ENCODE measurements at places on chromosomes 2 and 18.

DNA sequence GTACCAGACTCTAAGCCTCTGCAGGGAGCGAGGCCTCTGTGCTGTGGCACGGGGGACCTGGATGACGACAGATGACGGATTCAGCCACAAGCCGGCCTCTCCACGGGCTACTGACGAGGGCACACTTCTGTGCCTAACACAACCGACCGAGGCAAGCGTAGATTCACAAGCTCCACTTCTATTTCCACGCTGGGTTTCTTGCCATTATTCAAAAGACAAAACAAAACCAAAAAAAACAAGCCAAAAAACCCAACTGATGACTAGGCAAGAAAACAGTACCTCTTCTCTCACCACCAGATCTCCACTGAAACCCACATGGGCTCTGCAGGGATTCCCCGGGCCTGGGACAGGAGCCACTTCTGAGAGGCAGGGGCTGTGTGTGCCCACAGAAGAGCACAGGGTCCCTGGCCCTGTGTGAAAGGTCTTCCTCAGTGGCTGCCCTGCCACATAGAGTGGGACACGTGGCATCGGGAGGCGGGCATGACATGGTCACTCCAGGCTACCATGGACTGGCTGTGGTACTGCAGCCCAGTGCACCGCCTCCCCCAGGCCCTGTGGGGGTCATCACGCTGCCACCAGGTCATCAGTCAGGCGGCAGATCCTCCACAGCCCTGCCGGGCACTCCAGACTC lies 254.7 kb downstream of the HDAC4 start:
- DNase-seq = no peak

GRCh38 chr18:74930616-74931015 lies 278.3 kb downstream of the PTGR3 start:
- DNase-seq = no peak

GRCh38 chr2:137525132-137525531 lies 439.1 kb upstream of the HNMT start:
- DNase-seq = no peak

GRCh38 chr2:163752267-163752666 lies 16.5 kb upstream of the FIGN start:
- no peak for DNase-seq

GRCh38 chr2:5330961-5331360 lies 361.2 kb upstream of the SOX11 start:
- no peak for DNase-seq

- DNase-seq = no peak
Observed at GRCh38 chr2:159840616-159841015, 42.6 kb upstream of the CD302 start.

DNA sequence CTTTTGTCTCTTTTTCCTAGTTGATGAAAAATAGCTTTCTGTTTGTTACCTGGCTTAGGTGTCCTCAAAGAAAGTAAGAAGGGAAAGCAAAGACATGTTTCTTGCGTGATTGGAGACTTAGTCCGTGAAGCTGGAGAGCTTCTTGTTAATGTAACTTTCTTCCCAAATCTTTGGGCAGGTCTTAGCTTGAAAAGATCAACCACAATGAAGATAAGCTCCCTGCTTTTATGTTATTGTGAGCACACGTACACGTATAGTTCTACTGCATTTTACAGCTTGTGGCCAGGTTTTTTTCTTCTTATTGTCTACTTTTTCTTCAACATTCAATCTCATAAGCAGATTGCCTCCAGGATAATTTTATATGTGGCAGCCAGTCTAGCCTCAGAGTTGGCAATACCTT lies 99.8 kb downstream of the DIS3L2 start:
- DNase-seq = no peak

- no peak for DNase-seq
Observed at GRCh38 chr2:159922563-159922962, 124.6 kb upstream of the CD302 start.

- no peak for DNase-seq
Observed at GRCh38 chr18:62554061-62554815, 31.4 kb downstream of the ZCCHC2 start.

- no peak for DNase-seq
Observed at GRCh38 chr2:68386365-68386764, 21.3 kb downstream of the PLEK start.

- no peak for DNase-seq
Observed at GRCh38 chr2:174546519-174547506, 50.8 kb downstream of the WIPF1 start.

DNA sequence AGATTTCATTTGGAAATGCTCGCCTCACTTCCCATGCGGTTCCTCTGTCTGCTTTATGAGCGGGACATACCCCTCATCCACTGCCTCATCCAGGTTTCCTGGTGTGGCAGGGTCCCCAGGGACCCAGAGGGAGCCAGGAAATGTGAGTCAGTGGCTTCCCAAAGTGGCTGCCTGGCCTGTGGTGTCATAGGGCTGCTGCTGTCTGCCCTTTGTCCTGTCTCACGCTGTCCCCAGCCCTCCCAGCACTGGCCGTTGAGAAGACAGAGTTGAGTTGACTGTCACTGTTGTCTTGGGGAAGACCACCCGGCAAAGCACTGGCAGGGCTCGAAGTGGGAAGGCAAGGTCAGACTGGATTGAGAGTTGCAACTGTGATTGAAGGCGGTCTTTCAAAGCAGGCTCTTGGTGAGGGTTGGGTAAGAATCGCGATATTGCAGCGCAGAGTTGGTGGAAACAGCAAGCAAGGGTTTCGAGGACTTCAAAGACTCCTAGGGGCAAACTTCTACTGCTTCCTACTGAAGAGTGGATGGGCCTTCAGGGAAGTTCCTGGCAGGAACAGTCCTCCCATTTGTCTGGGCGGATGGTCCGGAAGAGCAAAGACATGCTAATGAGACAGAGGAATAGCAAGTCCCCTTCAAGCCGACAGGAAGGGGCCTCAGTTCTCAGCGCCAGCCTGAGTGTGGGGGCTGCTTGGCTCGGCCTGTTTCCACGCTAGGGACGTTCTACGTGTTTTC lies 33.9 kb downstream of the RAB31 start:
- no peak for DNase-seq

DNA sequence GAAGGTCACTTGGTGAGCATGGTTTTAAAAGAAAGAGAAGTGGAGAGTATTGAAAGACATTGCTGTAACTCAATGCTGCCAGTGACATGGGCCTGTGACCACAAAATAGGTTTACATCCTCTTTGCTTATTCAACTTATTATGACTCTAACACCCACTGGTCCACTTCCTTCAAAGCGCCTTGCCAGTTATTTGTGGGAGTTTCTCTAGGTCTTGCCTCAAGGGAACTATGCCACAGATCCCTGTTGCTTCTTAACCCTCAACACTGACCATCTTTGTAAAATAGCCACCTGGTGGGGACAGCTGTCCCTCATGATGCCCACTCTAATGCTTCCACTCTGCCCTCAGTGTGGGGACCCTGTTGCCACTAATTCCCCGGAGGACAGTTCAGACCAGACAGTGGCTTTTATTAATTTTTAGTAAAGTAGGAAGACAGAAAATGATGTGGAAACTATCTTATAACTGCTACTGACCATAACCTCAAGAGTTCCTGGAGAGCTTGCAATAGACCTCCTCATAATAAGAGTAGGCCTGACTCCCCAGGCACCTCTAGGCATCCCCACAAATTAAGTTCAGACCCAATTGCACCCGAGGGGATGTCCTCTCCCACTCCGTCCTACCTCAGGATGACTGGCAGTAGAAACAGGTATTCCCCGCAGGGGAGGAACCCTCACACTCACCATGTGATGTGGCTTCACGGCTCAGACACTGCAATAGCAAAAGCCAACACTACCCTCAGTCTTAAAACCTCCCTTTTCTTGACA lies 31.3 kb upstream of the SLC25A52 start:
- no peak for DNase-seq

- DNase-seq = no peak
Observed at GRCh38 chr2:709138-709765, 32.0 kb upstream of the TMEM18 start.

GRCh38 chr2:25328152-25329085 lies 13.3 kb downstream of the DNMT3A start:
- no peak for DNase-seq

DNA sequence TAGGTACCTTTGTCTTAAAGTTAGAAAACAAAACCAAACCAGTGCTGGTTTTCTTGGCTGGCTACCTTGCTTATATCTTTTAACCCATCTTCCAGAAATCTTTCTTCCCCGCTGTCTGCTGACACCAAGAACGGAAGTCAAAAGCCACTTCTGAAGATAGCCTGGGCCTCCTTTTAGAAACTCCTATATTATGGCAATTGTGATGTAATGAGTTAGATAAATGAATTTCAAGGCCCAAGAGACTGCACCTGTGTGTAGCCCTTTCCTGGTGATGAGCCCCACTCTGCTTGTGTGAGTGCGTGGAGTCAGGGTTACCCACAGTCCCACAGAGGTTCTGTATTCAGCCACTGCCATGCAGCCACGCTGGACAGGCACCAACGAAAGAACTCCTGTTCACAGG lies 60.7 kb downstream of the ARMC9 start:
- no peak for DNase-seq

GRCh38 chr2:149572102-149572953 lies 15.2 kb downstream of the MMADHC start:
- DNase-seq = no peak

GRCh38 chr2:18600255-18600613 lies 10.9 kb upstream of the NT5C1B start:
- DNase-seq = no peak

- DNase-seq = no peak
Observed at GRCh38 chr2:114864901-114865300, 422.5 kb downstream of the DPP10 start.

GRCh38 chr2:226983895-226984749 lies 148.3 kb downstream of the RHBDD1 start:
- no peak for DNase-seq

- no peak for DNase-seq
Observed at GRCh38 chr2:127072970-127073369, 34.0 kb downstream of the BIN1 start.

- DNase-seq = no peak
Observed at GRCh38 chr2:199975273-199975895, 20.0 kb downstream of the MAIP1 start.

DNA sequence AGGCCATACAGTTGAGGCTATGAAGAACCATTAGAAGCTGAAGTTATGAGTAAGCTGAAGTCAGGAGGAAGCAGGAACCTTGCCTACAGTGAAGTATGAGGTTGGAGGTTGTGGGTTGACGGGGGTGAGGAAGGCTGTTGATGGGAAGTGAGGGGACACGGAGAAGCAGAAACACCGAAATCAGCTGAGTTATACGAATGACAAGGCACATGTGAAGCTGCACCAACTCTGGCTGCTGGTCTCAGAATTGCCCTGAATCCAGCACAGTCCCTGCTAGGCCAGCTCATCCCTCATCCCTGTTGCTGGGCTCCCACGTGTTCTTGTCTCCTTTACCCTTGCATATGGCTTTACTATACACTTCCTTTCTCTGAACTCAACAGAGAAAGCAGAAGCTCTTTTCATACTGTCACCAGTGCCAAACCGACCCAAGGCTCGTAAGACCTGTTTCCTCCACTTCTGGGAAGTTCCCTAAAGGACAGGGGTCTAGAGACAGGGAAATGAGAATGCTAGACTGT lies 9.2 kb upstream of the TMEM247 start:
- no peak for DNase-seq

DNA sequence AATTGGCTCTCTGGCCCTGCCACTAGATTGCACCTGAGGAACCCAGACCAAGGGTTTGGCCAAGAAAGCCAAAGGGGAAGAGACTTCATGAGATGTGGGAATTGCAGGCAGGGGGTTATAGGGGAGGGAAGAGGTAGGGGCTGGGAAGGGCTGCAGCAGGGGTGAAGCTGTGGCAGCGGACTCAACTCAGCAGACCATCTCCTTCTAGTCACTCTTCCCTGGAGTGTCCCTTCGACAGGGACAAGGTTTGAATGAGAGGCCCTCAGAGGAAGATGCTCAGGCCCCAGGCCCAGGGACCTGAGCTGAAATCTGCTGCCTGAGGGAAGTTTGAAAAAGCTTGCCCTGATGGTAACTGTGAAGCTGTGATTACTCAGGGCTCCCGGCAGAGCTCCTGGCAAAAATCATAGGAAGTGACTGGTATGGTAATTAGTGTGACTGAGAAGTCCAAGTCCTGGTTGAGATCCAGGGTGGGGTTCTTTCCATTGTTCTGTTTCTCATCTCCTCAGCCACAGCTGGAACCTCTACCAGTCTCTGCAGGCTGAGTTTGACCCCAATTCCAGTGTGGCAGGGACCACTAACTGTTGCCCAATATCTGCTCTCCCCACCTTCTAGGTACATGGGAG lies 300.9 kb downstream of the CYP26B1 start:
- DNase-seq = no peak

DNA sequence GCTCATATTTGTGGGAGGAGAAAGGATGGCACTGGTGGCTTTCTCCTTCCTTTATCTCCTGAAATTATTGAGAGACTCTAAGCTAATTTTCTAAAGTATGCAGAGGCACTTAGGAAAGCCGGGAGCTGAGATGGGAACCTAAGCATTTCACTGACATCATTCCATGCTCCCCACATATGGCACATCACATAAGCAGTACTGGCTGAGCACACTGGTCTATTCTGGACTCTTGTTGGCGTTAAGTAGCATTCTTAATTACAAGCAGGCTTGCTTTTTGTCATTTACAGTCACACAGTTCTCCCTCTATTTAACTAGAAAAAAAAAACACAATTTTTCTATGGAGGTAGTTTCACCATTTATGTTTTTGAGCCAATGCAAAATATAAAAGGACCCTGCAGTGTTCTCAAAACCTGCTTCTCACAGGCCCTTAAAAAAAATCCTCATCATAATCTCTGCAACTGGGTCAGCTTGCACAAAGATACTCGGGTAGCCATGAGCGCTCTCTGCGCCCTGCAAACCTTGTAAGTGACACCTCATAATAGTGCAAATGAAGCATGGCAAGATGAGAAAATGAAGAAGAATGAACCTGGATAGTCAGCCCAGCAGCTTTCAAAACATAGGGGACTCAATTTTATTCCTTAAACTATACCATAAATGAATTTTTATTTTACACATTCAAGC lies 688.6 kb downstream of the NRXN1 start:
- DNase-seq = no peak

GRCh38 chr2:112157472-112157871 lies 19.3 kb downstream of the FBLN7 start:
- no peak for DNase-seq

DNA sequence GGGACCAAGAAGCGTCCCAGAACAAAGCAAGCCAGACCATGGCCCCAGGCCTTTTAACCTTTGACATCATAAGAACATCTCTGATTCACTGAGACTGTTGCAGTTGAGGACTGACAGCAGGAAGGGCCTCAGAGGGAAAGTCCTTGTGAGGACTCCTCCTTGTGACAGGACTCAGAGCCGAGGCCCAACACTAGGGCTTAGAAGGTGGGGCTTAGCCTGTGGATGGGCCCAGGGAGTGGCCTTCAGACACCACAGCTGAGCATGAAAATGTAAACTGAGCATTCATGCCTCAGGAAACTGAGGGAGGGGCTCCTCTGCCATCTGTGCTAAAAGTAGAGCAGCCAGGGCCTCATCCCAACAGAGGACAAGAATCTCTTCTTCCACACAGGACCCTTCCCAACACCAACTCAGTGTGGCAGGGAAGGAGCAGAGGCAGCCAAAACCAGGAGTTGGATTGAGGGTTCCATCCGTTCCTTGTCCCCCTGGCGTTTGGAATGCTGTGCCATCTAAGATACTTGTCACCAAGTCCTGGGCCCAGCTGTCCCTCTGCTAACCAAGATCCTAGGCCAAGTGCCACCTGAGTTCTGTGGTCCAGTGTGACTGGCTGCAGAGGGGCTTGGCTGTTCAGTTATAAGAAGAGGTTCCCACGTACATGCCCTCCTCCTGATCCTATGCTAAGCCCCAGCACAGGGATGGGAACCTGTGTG lies 37.5 kb upstream of the CAB39 start:
- DNase-seq = no peak
